ENCODE measurements at places on chromosomes 11 and 22. TPM values are rescaled to one million over a fixed set of nuclear protein-coding genes. Genes with fewer than 3 reads are reported as not detected.

GRCh38 chr11:116649268-116649667 is 123.5 kb downstream of the BUD13 start:
- DNase-seq = no peak

- DNase-seq = peak; percentile 46
These were observed 33.4 kb upstream of the SORL1 start for GRCh38 chr11:121418625-121419114.

DNA sequence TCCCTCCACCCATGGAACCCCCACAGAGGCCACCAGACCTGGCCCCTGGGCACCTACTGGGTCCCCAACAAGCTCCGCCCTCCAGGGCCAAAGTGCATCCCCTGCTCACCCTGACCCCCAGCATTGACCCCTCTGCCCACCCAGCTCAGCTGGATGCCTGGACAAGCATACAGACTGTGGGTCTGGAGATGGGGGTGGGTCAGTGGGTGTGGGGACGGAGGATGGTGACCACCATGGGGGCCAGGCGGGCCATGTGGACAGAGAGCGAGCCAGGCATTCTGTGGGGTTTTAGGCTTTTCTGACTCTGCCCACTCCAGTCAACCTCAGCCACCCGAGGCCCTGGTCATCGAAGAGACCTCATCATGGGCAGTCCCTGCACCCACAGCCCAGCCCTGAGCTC is 183.7 kb downstream of the BRD1 start:
- no peak for DNase-seq

DNA sequence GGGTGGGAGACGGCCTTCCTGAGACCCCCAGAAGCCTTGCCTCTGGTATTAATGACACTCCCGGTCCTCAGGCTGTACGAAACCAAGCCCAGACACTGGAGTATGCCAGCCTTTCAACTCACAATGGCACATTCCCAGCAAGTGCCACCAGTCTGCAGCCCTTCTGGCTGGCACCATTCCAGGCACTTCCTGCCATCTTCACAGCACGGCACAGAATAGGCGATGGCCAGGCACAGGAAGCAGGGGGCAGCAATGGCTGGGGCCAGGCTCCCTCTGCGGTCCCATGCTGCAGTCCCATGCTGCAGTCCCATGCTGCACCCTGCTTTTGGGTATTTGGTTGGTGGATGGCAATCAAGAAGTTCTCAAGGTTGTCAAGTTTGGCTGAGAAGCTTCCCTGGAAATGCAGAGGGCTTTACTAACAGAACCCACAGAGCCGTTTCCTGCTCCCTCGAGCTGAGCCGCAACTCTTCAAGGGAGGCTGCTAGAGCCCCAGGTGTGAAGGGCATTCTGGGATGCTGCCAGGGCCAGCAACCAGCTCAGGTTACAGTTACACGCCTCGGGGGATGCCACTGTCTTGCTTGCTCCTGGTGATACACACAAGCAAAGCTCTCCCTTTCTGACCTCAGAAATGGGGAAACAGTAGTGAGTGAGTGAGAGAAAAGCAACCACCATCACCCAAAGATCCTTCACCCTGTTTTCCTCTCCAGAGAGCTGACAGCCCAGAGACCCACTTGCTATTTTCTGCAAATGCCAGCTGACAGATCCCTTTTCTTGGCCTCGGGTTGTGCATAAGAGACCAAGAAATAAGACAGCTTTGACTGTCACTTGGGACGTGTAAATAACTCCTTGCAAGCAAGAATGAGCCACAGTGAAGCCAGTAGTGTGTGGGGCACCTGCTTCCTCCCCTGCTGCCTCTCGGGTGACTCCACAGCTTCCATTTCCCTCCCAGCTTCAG is 23.9 kb downstream of the LRFN4 start:
- no peak for DNase-seq

Gene PRSS23
- total RNA-seq = 96.5 TPM

GRCh38 chr22:46575911-46576555 is 38.6 kb upstream of the CELSR1 start:
- peak; percentile 28 for DNase-seq

GRCh38 chr22:46390652-46391301 is 55.3 kb downstream of the TRMU start:
- DNase-seq = no peak

- peak; percentile 65 for DNase-seq
These were observed 5.8 kb downstream of the TSPAN4 start for GRCh38 chr11:848380-848931.

Gene MEN1
- 42.2 TPM for total RNA-seq

- DNase-seq = no peak
These were observed 26.8 kb downstream of the CACNA1I start for GRCh38 chr22:39597236-39597869.

DNA sequence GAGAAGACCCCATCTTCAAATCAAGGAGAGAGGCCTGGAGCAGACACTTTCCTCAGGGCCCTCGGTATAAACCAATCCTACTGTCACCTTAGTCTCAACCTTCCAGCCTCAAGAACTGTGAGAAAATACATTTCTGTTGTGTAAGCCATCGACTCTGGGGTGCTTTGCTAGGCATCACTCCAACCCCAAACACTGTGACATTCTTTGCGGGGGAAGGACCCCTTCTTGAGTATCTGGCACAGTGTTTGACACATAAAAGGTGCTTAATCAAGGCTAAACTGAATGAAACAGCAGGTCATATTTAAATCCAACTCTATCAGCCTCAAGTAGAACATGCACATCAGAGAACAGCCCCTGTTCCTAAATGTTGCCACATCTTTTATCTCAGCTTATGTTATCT is 558.1 kb downstream of the INSC start:
- no peak for DNase-seq

Gene KRTAP5-1
- not detected for total RNA-seq

DNA sequence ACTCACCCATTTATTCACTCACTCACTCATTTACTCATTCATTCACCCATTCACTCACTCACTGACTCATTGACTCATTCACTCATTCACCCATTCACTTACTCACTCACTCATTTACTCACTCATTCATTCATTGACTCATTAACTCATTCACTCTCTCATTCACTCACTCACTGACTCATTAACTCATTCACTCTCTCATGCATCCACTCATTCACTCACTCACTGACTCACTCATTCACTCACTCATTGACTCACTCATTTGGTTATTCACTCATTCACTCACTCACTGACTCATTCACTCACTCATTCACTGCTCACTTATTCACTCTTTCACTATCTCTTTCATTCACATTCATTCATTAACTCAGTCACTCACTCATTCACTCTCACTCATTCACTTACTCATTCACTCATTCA is 2.5 kb upstream of the MUC5AC start:
- no peak for DNase-seq

DNA sequence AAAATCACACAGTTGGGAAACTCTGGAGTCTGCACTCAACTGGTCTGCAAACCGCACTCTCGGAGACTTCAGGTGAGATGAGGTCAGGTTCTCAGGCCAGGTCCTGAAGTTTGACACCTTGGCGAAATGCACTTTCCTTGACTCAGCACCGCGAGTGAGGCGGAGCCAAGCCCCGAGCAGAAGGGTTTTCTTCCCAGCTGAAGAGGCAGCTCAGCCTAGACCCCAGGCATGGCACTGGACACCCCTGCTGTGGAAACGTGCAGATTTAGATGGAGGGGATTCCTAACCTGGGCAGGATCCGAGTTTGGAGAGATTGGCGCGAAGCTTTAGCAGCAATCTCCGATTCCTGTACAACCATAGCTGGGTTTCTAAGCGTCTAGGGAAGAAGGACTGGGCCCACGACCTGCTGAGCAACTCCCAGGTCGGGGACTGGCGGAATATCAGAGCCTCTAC is 835 bp upstream of the MYOD1 start:
- no peak for DNase-seq

Data from natural killer cell (primary cell).